ENCODE measurements at places on chromosomes 2 and 18.

DNA sequence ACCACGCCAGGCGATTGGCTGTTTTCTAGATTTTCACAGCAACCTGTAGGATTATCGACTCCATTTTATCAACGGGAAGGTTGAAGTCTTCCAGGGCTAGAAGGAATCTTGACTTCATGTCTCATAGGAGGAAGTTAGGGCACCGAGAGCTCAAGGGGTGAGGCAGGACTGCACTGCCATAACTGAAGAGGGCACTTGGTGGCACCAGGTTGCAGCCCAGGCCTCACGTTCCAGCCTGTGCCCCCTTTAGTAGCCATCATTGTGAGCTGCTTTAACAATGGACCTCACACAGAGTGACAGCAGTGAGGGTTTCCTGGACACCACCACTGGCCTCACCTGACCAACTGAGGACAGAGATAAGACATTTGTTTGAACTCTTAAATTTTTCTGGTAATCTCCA, 22.9 kb upstream of the RPL37A start:
- DNase-seq: no peak

GRCh38 chr2:220560192-220560591, 932.8 kb downstream of the SLC4A3 start:
- no peak for DNase-seq

GRCh38 chr2:124884315-124884714, 859.2 kb downstream of the CNTNAP5 start:
- no peak for DNase-seq

DNA sequence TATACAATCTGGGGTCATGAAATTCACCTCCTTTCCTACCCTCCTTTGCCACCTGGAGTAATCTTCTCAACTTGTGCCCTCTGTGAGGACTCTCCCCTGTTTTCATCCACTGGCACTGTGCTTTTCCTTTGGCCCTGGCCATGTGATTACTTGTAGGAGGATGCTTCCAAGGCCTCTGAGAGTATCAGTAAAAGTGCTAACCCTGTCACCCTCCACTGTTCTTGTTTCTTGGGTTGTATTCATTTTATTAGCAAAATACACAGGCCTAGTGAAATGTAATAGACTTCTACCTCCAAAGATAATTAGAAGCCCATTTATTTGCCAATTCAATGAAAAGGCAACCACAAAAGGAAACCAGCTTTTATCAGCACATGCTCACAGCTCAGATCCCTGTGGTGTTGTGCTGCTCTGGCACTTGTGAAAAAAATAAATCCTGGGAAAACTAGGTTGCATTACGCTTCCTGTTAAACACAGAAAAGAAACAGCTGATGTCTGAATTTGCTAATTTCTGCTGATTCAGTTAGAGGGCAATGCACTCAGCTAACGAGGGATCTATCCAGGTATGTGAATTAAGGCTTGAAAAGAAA, 357.5 kb upstream of the ETAA1 start:
- DNase-seq: no peak

DNA sequence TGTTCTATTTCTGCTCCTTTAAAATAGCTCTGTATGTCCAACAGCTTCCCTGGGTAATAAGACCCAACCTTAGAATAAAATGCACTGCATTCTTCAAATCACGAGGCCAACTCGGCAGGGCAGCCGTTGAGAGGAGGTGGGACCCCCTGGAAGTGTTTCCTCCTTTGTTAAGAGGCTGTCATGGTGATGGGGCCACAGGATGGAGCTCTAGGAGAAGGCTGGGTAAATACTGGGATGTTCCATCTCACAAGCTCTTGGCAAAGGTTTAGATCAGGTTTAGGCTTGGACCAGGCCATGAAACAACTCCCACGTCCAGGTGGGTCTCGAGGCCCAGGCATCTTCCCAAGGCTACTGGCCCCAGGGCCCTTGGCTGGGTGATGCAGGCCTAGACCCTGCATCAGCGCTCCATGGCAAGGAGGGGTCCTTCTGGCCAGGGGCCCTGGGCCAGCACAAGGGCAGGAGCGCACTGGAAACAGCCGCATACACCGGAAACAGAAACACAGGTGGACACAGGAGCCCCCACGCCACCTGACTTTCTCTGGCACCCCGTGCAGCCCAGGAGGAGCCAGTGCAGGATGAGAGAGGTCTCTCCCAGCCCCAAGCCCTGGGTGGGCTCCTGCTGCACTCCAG, 38.8 kb upstream of the OTOS start:
- no peak for DNase-seq

Measured in effector CD8-positive, alpha-beta T cell (primary cell).